AG20443 (cell line): ENCODE measurements at places on chromosomes 4 and X.

DNA sequence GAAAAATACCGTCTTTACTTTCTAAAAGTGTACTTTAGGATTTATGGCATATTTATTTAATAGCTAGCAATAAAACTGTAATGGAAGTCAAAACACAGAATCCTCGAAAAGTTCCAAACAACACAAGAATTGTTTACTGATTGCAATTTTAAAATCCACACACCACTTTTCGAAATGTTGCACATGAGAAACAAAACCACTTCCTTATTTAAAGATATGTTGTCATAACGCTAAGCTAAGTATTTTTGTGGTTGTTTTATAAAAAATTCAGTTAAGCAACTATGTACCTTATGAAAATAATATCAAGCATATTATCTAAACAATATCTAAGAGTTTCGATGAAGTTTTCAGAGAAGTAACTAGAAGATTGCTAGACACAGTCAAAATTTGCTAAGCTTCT, 344 bp downstream of the TMPRSS11D start:
- no peak for DNase-seq

GRCh38 chr4:137029026-137029425, 503.3 kb downstream of the PCDH18 start:
- no peak for DNase-seq

- DNase-seq: no peak
Measured at GRCh38 chr4:152189451-152190179, 346.3 kb downstream of the FBXW7 start.

DNA sequence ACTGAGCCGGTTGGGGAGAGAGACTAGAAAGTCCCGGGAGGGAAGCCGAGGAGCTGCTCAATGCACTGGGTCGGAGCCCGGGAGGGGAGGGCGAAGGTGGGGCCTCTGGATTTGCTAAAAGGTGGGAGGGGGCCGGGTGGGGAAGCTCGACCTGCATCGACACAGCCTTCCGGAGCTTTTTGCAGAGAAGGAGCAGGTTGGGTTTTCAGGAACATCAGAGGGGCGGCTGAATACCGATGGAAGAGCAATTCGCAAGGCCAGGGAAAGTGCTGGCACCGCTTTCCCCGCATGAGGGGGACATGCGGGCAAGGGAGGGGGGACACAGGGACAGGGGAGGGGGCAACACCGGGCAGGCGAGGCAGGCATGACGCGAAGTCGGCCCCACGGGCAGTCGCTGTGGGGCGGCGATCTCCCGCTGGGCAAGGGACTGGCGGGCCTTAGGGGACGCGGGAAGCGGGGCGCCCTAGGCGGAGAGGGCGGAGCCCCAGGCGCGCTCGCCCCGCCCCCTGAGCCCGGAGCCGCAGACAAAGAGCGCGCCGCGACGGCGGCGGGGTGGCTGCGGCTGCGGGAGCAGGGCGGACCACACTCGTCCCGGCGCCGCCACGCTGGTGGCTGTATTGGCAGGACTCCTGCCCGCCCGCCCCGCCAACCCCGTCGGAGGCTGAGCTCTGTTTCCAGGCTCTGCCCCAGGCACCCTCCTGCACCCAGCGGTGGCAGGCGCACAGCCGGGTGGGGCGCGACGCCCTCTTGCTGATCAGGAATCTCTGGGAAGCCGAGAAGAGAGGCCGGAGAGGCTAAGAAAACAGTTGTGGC, 11.6 kb downstream of the PDZD4 start:
- peak; percentile 69 for DNase-seq

DNA sequence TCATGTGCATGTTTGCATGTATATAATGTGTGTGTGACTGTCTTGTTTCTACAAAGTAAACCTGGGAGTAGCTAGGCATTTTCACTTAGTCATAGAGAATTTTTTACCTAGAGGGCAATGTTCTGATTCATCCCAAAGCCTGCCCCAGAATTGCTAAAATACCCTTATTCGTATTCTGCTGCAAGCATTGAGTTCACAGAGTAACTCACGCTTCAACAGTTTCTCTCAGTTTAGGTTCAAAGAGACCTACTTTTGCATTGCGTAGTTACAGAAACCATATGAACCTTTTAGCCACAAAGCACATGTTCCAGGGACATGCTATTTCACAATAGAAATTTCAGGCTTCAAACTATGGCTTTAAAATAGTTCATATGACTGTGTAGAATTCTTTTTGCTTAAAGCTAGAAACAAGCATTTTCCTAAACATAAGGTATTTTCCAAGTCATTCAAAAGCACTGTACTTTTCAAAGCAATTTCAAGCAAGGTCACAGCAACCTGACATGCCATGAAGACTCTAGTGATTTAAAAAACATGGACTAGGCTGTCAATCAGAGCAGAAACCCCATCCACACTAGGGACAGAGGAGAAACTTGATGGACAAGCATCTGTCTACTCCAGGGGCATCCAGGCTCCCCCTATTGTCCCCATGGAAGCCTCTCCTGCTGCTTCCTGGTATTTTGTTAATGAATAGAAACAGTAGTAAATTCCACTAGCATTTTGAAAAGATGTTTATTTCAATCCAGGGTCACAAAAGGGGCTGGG, 81.5 kb upstream of the MAPK10 start:
- DNase-seq: no peak

DNA sequence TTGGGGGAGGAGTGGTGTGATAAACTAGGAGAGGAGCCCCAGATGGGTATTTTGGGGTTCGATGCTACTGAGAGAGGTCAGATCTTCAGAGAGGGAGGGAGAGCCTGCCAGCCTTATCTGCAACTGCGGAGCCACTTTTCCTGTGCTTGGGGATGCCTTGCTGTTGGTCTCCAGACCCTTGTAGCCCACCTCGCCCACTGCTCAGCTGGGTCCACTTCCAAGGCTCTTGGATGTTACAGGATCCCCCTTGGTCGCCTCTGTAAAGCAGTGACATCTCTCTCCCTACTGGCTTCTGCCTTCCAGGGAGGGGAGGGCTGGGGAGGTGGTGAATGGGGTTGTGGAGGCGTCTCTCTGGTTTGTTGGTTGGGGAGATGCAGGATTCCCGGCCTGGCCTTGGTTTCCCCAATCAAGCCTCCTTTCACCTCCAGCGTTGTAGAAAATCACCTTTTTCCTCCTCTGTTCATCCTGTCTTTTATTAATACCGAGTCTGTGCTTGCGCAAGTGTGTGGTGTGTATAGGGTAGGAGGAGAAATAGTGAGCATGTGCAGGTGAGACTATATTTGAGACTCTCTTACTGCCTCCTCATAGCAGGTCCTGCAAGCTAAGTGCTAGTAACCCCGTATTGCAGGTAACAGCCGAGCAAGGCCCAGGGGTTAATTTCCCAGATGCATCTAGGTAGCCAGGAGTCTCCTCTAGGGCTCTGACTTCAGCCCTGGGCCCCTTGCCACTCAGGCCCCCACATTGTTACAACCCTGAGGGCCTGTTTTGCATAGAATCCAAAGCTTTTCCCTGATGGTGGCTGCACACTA, 337.4 kb downstream of the ARHGAP10 start:
- no peak for DNase-seq

DNA sequence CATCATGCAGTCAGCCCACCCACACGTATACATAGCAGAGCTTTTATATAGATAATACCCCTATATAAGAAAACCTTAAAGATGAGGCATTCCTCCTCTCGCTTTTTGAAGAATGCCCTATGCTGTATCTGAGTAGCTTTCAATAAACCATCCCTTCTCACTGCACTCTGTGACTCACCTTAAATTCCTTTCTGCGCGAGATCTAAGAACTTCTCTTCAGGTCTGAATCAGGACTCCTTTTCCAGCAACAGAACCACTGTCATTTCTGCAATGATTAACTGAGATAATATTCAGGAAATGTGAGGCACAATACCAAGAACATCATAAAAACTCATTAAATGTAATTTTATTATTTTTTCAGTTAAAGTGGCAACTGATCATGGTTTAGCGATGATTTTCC, 76.4 kb upstream of the DCLK2 start:
- DNase-seq: no peak

DNA sequence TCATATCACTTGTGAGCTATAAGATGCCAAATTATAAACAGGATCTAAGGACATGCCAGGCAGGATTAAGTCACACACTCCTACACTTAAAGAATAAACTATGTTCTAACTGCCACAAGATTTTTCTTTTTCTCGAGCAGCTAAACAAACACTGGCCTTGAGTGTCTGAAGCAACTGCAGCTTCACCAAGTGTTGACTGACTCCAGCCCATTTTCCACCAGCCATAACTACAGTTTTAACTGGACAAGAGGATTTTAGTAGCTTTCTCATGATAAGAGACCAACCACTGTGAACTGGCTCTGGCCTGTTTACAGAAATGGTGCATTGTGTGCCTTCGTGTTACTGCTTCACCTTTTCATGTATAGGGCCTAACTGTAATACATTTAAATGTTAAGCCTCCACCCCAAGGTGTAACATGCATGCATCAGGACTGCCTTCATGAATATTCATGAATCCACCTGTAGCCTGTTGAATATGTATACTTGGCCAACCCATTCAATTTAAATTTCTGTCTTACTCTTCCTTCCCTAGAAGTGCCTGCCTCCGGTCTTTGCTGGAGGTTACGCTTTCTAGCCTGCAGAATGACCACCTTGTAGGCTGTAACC, 10.8 kb downstream of the UCP1 start:
- no peak for DNase-seq

- DNase-seq: peak; percentile 81
Measured at GRCh38 chr4:84938316-84938715, 28.2 kb downstream of the WDFY3 start.

- no peak for DNase-seq
Measured at GRCh38 chrX:23633834-23634580, 33.3 kb upstream of the PRDX4 start.
